PC-3 (cell line): ENCODE measurements at places on chromosomes 12 and 14. TPM values are rescaled to one million over a fixed set of nuclear protein-coding genes. Genes with fewer than 3 reads are reported as not detected.

Gene OR4E1
- total RNA-seq = not detected in 2 replicates

DNA sequence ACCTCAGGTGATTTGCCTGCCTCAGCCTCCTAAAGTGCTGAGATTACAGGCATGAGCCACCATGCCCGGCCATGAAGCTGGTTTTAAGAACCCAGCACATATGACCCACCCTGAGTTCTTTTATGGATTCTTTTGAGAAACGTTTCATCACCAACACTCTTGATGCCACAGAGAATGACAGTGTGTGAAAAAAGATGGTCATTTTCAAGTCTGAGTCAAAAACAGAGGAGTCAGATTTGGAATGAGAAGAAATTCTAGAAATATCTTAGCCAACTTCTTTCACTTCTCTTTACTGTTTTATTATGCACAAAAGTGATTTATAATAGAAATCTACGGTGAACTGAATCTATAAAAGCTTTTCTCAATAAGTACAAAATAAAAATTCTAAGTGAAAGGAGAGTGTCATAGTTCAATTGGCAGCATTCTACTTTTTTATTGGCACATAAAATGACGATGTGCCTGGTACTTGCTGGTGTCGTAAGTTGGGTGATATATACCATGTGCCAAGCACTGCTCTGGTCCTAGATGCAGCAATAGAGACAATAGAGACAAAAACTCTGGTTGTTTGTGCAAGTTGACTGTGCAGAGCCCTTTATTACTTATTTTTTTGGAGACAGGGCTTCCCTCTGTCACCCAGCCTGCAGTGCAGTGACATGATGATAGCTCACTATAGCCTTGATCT, 33.9 kb downstream of the CCDC177 start:
- H3K4me3 ChIP-seq = no peak overlapping the region
- H3K36me3 ChIP-seq = no peaks in the 10 kb centered on the region
- H3K27me3 ChIP-seq = 0 out of 2 replicates have a peak, but pooled peaks cover 2% of the 10 kb centered on the region
- H3K27ac ChIP-seq = no peak overlapping the region
- peaks cover 4% of the 10 kb centered on the region; the same call in 1 of the 2 replicates for H3K4me1 ChIP-seq

DNA sequence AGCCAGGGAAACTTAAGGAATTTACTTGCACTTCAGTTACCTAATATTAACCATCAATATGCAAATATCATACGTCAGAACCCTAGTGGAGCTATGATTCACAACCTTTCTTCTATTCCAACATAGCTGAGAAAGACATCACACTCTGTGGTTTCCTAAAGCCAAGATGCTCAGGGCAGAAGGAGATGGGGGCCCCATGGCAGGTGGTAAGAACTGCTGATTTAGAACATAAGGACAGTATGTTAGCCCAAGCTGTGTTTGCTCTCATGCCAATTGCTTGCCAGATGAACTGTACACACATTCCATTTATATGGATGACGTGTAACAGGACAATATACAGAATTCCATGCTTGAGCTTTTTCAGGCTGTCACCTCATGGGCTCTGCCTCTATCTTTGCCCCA, 34.6 kb downstream of the HECTD4 start:
- 0 out of 2 replicates have a peak, but pooled peaks cover 2% of the 10 kb centered on the region for H3K4me1 ChIP-seq
- H3K4me3 ChIP-seq = no peak overlapping the region
- DNase-seq = no peak
- H3K27ac ChIP-seq = no peak overlapping the region
- H3K36me3 ChIP-seq = no peaks in the 10 kb centered on the region

GRCh38 chr12:131045705-131046460, 92.2 kb downstream of the ADGRD1 start:
- no peak for DNase-seq
- H3K27ac ChIP-seq = no peak overlapping the region
- H3K4me1 ChIP-seq = no peaks in the 10 kb centered on the region
- H3K27me3 ChIP-seq = peaks cover 47% of the 10 kb centered on the region

DNA sequence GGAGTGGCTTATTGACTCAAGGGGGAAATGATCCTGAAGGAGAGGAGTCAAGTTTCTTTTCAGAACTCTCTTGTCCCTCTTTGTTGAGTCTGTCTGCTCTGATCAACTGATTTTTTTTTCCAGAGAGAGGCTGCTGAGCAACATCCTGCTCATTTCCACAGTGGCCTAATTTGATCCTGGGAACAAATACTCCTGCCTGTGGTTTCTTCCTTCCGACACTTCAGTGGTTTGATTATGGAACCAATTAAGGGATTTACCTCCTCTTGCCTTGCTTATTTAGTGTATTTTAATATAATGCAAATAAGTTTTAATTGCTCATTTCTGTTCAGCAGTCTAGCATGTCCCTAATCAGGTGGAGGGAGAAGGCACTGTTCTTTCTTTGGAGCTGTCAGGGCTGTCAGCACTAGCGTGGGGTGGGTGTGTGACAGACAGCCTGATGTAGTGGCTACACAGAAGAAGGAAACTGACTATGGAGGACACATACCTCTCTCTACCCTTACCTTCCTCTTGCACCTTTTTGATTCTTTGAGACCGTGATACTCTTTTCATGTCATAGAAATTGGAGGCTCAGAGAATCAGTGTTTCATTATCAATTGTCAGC, 344.9 kb upstream of the STXBP6 start:
- H3K27ac ChIP-seq = no peak overlapping the region
- H3K27me3 ChIP-seq = no peaks in the 10 kb centered on the region
- H3K36me3 ChIP-seq = no peaks in the 10 kb centered on the region
- DNase-seq = no peak
- H3K4me1 ChIP-seq = no peaks in the 10 kb centered on the region
